Activated CD8-positive, alpha-beta memory T cell treated with anti-CD3 and anti-CD28 coated beads for 1 hour (primary cell): ENCODE measurements at places on chromosomes 2 and 18.

DNA sequence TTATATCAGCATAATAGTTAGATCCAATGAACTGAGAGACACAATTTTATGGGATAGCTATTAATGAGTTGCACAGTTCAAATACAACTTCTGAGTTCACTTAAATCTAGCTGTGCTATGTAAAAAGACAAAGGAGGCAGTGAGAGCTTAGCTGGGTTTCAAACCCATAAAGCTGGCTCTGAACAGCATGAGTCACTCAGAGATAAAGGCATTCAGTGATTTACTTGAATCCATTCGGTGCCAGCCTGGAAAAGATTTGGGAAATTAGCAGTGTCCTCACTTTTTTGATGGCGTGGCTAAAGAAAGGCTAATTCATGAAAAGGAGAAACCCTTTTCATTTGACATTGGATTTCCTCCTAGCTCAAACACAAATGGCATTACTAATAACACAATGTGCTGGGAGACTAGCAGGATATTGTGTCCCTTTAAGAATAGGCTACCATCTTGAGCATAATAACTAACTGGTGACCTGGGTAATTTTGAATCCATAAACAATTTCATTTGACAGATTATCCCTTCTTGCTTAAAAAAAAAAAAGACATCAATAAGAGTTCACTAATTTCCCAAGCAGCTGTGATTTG lies 98.4 kb upstream of the NEUROD1 start:
- no peak for DNase-seq

DNA sequence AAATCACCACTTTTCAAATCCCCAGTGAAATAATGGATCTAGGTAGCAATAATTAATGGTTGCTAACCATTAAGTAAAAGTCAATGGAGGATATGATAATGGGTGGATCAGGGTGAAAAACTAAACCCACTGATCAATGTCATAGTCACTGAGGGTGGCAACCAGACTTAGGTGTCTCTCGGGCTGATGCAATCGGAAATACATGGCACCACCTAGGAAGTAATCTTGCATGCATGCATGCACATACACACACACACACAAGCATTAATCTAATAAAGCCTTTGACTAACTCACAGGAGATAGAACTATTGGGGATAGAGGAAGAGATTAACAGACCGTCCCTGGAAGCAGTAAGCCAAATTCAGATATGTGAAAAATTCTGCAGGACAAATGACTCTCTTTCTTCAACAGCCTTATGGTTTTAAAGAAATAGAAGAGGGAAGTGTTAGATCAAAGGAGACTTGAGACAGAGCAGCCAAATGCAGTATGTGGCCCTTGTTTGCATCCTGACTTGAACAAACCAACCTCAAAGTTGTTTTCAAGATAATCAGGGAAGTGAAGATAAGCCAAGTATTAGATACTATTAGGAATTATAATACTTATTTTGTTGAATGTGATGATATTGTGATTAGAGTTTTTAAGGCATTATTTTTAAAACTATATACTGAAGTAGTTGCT lies 186.0 kb upstream of the RMP24 start:
- no peak for DNase-seq

DNA sequence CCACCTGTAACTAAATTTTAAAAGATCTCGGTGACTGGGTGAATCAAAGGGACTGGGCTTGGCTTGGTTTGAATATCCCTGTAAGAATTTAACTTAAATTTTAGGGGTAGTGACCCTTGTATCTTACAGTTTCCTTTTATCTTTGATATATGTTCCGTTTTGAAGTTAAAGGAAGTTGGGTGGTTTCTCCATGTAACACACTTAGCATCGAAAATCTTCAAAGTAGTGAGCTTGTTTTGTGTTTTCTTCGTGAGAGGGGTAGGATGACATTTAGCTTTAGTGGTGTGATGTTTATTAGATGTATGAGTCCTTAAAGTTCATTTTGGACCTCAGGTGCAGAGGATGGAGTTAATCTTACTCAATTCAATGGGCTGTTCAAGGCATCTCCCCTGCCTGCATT lies 1.6 kb downstream of the WDR7 start:
- DNase-seq, result no peak

DNA sequence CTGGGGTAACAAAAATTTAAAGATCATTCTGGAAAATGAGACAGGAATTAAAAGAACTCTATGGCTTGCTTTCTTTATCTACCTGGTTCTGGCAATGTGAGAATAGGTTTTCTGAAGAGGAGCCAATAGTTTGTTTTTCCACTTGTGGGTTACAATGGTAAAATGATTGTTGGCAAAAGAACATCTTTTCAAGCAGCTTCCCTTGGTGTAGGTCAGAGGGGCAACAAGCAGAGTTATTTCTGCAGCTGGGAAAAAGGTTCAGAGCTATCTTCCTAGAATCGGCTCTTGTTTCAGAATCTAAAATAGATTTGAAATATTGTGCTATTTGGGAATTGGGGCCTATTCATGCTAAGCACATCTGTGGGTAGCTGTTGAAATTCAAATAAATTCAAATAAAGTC lies 11.5 kb upstream of the TSPYL6 start:
- DNase-seq, result no peak

- DNase-seq, result no peak
These were observed 145.5 kb upstream of the ITGA6 start for GRCh38 chr2:172281648-172282570.

GRCh38 chr2:3604991-3605961 lies 10.4 kb downstream of the COLEC11 start:
- DNase-seq, result no peak

DNA sequence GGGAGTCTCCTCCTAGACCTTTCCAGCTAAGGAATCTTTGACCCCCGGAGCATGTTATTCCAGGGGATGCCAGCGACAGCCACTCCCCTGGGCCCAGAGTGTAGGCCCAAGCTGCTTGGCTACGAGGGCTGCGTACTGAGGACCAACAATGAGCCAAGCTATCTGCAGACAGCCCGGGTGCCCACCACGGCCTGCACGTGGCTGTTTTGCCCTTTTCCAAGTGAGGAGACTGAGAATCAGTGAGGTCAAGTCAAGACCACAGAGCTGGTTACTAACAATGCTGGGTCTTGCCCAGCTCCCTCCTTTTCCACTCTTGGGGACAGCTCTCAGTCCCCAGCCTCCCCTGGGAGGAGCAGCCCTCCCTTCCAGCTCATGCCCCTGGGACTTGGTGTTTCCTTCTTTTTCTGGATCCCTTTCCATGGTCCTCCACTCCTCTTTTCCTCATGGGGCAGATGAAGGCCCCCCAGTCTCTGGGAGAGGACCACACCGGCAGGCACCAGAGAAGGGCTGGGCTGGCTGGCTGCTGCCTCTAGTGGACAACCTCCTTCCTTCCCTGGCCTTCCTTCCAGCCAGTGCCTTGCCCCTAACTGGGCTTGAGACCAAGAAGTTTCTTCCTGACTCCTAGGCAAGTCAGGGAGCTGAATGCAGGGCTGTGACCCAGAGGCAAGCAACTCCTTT lies 550 bp upstream of the MALL start:
- DNase-seq, result no peak

DNA sequence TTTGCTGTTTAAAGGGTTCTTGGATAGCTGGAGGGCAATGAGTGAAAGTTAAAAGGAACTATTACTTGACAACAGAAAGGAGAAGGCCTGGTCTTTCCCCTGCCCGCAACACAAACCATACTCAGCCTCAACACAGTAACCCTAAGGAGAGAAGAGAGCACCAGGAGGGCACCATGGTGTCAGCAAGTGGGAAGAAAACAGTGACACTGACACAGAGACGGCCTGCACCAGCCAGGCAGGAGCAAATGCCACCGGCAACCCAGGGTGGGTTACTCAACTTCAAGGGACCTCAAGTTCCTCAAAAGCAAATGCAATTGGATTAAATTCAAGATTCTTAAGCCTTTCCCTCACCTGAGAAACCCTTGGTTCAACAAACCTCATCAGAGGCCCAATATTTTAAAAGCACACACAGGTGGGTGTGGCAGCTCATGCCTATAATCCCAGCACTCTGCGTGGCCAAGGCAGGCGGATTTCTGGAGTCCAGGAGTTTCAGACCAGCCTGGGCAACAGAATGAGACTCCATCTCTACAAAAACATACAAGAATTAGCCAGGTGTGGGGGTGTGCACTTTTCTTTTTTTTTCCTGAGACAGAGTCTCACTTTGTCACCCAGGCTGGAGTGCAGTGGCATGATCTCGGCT lies 52.3 kb downstream of the TFCP2L1 start:
- no peak for DNase-seq

DNA sequence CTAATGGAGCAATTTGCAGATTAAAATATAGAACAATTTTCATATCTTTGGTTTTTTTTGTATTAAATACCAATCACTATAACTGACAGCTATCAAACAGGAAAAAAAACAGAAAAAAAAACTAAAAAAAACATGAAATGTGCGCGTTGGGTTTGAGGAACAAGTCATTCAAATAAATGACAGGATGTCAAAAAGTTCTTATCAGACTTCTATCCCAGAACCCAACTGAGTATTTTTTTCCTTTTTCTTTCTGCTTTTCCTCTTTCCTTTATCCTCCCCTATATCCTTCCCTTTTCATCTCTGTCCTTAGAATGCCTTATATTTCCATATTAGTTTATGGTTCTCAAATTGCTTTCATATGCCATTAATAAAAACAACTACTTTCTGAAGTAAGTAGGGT lies 14.3 kb downstream of the PRKRA start:
- no peak for DNase-seq

DNA sequence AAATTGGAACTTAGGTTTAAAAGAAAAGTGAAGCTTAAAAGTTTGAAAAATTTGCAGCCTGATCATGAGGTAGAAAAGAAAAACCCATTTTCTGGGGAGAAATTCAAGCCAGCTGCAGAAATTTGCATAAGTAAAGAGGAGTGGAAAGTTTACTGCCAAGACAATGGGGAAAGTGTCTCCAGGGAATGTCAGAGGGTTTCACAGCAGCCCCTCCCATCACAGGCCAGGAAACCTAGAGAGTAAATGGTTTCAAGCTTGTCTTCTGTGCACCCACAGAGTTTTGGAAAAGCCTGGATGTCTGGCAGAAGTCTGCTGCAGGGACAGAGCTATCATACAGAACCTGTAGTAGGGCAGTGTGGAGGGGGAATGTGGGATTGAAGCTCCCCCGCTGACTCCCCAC lies 254.0 kb upstream of the FSIP2 start:
- no peak for DNase-seq

DNA sequence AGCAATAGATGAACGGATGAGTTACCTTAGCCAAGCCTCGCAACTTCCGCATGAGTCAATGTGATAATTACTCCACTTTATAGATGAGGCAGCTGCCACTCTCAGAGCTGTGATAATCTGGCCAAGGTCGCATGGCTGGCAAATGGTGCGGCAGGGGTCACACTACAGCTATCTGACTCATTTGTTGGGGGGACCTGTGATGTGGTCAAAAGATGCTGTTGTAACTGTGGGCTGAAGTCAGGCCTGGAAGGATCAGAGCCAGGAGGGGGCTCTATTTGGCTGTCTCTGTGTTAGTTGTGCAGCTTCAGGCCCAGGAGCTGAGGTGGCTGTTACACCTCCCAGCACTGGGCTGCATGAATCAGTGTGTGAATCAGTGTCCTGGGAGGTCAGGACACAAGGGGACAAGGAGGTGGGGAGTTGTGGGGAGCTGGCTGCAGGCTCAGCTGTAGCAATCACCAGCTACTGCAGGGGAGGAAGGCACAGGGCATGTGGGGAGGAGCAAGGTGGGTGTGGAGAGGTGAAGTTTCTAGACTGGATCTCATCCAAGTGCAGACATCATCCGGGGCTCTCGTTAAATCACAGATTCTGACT lies 33.1 kb downstream of the NGEF start:
- DNase-seq, result no peak

DNA sequence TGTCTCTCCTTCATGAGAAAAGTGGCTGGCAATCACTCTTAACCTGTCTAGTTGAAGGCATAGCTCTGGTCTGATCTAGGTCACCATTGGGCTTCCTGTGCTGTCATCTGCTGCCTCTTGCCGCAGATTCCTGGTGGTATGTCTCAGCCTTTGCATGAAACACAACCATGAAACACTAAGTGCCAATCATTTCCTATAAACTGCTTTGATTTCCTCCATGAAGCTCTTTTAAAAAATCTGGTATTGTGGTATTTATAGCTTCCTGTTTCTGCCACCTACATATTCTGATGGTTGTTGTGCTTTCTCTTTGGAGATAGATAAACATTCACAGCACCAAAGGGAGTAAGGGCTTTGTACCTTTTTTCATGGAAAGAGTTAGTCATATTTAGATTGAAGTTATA lies 120.0 kb upstream of the EPC2 start:
- DNase-seq, result no peak

GRCh38 chr2:72051971-72052505 lies 95.6 kb downstream of the CYP26B1 start:
- no peak for DNase-seq

DNA sequence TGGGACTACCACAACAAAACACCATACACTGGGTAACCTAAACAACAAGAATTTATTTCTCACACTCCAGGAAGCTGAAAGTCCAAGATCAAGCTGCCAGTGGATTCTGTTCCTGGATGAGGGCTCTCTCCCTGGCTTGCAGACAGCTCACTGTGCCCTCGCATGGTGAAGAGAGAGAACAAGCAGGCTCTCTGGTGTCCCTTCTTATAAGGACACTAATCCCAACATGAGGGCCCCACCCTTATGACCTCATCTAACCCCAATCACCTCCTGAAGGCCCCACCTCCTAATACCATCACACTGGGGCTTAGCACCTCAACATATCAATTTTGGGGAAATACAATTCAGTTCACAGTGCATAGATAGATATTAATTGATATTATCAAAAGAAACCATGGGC lies 83.5 kb downstream of the BIN1 start:
- DNase-seq, result no peak

DNA sequence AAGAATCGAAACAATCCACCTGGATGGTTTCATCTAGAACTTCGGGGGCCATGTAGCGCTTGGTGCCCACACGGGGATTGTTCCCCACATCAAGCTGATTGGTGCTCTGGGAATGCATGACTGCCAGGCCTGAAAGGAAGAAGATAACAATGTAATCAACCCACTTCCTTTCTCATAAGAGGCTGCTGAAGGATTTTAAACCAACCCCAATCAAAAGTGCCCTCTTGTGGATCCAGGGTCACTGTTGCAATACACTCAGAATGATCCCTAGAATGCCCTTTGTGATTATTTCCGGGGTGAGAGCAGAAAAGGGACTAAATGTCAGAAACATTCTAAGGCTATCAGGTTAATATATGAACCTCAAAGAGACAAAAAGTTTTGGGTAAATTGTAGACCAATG lies 115.2 kb downstream of the ACVR1 start:
- no peak for DNase-seq

DNA sequence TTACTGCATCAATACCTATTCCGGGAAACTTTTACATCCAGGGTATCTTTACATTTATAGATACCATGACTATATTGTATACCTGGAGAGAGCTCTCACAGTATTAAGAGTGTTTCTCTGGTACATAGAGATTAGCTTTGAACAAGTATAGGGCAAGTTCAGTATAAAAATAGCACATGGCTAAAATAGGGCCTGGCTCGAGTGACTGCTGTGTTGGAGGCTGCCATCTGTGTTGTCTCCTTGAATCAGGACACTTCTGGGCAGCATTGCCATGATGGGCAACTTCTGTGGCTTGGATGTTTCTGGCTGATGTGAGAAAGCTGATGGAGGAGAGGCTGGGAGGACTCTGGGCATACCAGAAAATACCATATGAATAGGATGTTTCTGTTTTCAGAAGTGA lies 18.7 kb downstream of the ARHGAP28 start:
- no peak for DNase-seq
